NCI-H187 (cell line): ENCODE measurements at places on chromosomes 2 and 18.

- DNase-seq = no peak
These were observed 1.3 kb downstream of the NCAPH start for GRCh38 chr2:96336873-96337272.

GRCh38 chr2:101474731-101475384 lies at the start of gene RFX8:
Gene RFX8, minus strand, starts transcription at chr2:101475112. Its CDS starts 8,264 bp downstream, at chr2:101466848.
- no peak for DNase-seq

GRCh38 chr2:164896226-164896625 lies 54.6 kb upstream of the COBLL1 start:
- no peak for DNase-seq

GRCh38 chr2:174259981-174260380 lies 11.6 kb upstream of the OLA1 start:
- no peak for DNase-seq

GRCh38 chr2:96248624-96249023 lies 17.2 kb downstream of the TMEM127 start:
- DNase-seq = no peak

DNA sequence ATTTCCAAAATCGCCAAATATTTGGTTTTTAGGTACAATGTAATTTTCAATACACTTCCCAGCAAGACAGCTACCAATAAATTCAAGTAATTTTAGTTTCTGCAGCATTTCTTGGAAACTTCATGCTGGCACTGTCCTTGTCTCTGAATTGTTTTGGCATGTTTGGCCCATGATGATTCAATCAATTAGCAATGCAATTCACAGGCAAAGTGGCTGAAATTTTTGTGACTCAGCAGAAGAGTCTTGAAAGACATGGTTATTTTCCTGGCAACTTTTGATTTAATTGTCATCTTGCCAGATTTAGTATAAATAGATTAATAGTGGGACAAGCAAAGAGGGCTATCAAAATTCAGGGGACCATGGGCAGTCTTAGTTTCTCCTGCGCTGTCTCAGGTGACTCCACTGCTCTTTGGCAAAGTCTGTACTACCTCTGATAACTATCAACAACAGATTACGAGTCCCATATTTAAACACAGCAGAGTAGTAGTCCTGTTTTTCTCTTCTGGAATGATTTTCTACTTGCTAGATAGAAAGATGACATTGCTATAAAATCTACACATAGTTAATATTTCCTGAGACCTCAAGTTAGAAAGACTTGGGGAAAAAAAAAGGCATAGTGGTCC lies 88.9 kb upstream of the CYP26B1 start:
- DNase-seq = no peak

GRCh38 chr2:40043641-40044040 lies 264.6 kb upstream of the THUMPD2 start:
- DNase-seq = no peak

DNA sequence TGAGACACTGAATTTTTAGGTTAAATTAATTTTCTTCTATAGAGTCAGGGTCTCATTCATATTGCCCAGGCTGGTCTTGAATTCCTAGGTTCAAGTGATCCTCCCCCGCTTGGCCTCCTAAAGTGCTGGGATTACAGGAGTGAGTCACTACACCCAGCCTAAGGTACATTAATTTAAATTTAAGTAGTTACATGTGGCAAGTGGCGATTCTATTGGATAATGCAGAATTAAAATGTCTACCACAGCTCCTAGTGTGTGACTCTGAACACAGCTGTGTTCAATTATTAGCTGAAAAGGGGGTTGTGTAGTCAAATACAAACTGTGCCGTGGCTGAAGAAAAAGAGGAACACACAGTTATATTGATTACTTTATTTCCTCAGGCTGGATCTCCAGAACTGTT lies 2.2 kb upstream of the CAD start:
- DNase-seq = no peak

GRCh38 chr18:22705328-22705727 lies 227.8 kb upstream of the RBBP8 start:
- no peak for DNase-seq

GRCh38 chr2:20015482-20016083 lies 3.1 kb upstream of the MATN3 start:
- no peak for DNase-seq

DNA sequence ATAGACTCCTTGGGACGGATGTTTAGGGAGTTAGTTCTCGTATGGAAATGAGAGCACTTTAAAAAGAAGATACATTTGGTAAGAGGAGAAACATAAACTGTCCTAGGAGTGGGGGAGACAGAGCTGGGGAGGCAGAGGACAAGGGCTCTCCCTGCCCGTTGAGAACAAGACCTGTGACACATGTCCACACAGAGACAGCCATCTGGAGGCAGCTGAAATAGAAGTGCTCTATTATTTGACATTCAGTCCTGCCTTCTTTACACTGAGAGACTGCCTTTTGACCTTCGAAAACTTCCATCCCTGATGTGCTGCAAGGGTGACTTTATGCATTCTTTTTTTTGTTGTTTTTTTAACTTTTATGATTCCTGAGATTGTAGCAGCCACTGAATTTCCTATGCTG lies 150.1 kb downstream of the UXS1 start:
- DNase-seq = no peak

- DNase-seq = no peak
These were observed 36.3 kb upstream of the LBH start for GRCh38 chr2:30195016-30195415.

DNA sequence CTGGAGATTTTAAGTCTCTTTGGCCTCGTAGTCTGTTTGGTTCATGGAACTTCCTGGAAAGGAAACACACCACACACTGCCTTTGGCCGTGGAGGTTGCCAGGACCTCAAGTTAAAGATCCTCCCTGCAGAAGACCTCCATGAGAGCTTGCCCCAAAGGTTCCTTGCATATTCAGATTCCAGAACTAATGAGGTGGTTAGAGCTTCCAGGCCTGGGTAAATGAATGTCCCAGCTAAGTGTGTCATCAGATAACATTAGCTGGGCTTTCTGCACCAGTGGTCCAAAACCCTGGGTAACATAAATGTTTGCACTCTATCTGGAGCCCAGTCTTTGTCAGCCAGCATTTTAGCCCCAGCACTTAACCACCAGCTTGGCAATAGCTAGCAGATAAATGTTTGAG lies 122.1 kb upstream of the EML6 start:
- DNase-seq = no peak

DNA sequence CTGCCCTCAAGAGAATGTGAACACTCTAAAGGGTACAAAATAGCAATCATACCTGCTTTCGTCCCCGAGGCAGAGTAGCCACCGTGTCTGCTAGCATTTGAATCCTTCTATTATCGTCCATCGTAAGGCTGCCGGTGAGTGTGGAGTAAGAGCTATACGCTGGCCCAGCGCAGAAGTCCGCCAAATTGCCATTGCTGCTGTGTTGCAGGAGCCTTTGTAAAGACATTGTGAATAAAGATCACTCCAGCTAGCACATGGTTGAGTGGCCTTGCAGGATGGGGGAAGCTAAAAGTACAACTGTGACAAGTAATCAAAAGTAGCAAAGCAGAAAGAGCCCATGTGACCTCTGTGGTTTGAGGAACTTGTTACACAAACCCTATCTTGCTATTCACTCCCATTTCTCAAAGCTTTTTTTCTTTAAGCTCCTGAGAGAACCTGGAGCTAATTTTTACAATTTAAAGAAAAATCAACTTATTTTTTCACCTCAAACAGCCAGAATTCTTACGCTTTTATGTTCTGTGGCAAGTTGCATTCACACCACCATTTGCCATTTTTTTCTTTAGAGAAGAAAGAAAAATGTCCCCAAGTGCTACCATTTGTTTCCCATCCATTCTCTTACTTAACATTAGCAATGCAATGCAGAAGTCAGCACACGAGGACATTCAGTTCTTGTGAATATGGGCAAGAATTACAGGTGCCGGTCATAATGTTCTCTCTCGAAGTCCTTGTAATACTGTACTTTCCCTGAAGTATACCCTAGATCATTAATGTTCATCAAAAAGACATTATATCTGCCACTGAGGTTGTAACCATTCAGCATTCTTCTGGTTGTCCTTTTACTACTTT lies at the start of gene CYTIP:
TSS of gene CYTIP (minus strand) at position 295 of the 846 bp plus-strand sequence. CDS start at position 226, 69 bp downstream.
- DNase-seq = no peak

- DNase-seq = no peak
These were observed 130.8 kb upstream of the NT5C1B start for GRCh38 chr2:18719978-18720775.

GRCh38 chr2:159661286-159661685 lies 44.9 kb upstream of the BAZ2B start:
- DNase-seq = no peak

GRCh38 chr2:88114889-88115288 lies 13.0 kb downstream of the FABP1 start:
- DNase-seq = no peak

DNA sequence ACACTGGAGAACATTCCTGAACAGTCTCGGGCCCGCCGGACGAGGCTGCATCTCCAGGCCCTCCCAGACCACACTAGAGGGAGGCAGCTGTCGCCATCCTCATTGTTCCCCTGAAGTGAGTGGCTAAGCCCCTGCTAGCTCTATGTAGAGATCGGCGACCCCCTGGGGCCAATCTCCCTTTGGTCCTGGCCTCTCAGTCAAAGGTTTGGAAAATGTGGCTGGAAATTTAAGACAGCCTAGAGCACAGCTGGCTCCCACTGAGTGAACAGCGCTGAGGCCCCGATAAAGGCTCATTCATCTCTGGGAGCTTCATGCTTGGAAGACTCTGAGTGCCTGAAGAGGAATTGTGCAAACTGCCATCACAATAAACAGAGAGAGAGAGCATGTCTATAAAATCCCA lies 360.3 kb downstream of the CLIP4 start:
- peak; percentile 60 for DNase-seq

DNA sequence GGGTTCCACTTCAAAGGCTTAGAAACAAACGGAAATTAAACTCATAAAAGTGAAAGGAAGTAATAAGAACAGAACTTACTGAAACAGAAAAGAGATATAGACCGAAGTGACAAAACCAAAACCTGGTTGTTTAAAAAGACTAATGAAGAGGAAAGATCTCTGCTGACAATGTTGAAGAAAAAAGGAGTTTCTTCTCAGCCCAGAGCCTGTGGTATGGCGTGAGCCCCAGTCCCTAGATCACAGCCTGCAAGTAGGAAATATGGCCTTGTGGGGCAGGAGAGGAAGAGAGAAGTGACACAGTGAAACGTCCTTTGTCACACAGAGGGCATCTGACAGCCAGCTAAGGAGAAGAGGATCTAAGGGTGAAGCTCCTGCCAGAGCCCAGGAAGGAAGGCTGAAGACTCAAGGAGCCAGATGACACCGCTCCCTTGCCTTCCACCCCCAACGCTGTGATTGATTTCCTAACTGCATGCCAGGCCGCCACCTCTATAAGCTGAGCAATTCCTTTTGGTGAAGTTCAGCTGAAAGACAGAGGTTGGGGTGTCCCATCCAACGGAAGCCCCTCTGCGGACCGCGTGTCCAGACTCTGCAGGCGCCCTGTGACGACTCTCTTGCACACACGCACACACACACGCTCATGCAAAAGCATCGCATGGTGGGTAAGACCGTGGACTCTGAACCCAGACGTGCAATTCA lies 141.1 kb downstream of the HDAC4 start:
- DNase-seq = no peak

DNA sequence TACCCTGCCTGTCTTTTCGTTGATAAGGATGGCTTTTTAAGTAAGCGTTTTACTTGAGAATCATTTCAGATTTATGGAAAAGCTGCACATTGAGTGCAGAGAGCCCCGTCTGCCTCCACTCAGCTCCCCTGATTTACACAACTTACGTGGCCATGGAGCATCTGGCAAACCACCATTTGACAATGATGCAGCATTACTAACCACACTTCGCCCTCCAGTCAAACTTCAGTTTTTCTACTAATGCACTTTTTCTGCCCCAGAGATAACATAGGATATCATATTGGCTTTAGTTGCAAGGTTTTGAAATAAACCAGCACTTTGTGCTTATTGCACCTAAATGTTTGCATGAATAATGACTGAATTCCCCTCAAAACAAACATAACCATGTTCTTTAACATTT lies 165.1 kb upstream of the TPO start:
- DNase-seq = no peak

DNA sequence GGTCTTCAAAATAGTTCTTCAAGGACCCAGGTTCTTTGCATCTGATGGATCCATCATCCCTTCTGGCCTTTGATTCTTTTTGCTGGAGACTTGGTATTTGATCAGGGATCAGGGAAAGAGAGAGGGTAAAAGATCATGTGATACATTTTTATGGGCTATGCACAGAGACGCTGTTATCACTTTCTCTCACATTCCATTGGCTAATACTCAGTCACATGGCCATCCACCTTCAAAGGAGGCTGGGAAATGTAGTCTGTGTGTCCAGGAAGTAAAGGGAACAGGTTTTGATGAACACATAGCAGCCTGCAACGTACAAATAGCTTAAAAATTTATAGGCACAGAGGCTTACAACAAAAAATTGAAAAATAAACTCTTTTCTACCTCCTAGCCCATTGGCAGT lies 629.6 kb upstream of the FANCL start:
- no peak for DNase-seq

- DNase-seq = no peak
These were observed 199.8 kb downstream of the ZFP36L2 start for GRCh38 chr2:43026426-43027096.

GRCh38 chr2:2653231-2653630 lies 322.2 kb upstream of the MYT1L start:
- DNase-seq = peak; percentile 59

- no peak for DNase-seq
These were observed 95.3 kb downstream of the TMEM247 start for GRCh38 chr2:46574457-46575355.

- DNase-seq = no peak
These were observed 17.1 kb downstream of the HS6ST1 start for GRCh38 chr2:128301501-128301966.

GRCh38 chr2:12852135-12852534 lies 135.4 kb downstream of the TRIB2 start:
- no peak for DNase-seq

- no peak for DNase-seq
These were observed 51.2 kb downstream of the MTCL1 start for GRCh38 chr18:8756571-8756970.

DNA sequence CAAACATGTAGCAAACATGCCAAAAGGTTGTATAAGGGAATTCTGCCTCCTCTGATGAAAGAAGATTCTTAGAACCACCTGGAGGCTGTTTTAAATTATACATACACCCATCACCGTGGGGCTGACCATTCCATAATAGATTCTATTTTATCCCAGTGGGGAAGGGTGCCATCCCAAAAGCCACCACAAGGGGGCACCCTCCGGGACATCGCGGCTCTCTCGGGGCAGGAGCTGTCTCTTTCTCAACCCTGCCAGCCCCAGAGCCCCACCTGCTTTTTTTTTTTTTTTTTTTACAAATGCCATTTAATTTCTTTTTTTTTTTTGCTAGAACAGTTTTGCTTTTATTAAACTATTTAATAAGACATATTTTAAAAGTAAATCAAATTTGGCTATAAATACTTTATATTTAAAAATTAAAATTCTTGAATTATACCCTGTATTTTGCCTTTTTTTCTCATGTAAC lies 8.6 kb upstream of the MTCL1 start:
- no peak for DNase-seq

DNA sequence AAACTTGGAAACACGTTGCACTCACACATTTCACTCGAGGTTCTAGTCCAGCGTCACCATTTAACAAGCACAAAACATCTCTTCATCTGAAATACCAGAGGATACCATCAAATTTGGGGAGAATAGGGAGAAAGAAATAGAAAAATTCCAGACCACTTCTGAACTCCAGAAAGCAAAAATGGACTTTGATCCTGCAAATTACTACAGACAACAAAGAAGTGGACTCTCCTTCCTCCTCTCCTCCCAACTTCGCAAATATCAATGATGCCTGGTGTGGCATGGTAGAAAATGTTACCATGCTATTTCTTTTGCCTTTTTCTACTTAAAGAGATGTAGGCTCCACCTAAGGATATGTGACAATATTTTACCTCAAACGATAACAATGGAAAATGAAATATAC lies 13.5 kb downstream of the UXS1 start:
- no peak for DNase-seq
